ENCODE measurements at places on chromosomes 2 and 18. TPM values are rescaled to one million over a fixed set of nuclear protein-coding genes. Genes with fewer than 3 reads are reported as not detected.

Gene ARHGEF4
- total RNA-seq, result 3.2 TPM

Gene MYO7B
- not detected for total RNA-seq

DNA sequence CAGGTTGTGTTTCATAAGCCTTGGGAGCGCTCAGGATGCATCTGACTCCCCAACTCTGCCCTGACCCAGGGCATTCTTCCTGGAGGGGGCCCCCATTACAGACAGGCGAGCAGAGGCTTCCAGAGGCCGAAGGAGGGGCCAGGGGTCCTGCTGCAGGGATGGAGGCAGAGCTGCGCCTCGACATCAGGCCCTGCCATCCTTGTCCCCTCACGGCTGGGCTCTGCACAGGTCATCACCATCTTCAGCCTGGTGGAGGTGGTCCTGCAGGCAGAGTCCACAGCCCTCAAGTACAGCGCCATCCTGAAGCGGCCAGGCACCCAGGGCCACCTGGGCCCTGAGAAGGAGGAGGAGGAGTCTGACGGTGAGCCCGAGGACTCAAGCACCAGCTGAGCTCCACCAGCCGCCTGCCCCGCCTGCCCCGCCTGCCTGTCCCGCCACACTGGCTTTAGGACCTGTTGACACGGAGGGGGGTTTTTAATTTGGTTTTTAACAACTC lies 42.3 kb upstream of the ALPP start:
- no peaks in the 10 kb centered on the region for H3K27me3 ChIP-seq
- no peak overlapping the region for H3K4me3 ChIP-seq
- no peaks in the 10 kb centered on the region for H3K36me3 ChIP-seq
- no peak overlapping the region for H3K27ac ChIP-seq
- H3K4me1 ChIP-seq, result peaks cover 2% of the 10 kb centered on the region
- DNase-seq, result no peak

DNA sequence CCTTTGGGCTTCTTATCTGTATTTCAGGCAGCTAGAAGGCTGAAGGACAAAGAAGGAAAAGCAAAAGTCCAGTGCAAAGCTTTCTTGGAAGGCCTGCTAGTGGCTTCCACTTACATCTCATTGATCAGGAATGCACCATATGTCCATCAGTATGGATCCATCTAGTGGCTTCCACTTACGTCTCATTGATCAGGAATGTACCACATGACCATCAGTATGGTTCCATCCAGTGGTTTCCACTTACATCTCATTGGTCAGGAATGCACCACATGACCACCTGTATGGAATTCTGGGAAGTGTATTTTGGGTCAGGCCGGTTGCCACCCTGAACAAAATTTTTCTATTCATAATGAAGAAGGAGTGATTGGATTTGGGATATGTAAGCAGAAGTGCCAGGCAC lies 70.6 kb downstream of the LYPD6 start:
- no peaks in the 10 kb centered on the region for H3K36me3 ChIP-seq
- no peak for DNase-seq
- H3K4me1 ChIP-seq, result no peaks in the 10 kb centered on the region

Gene CAVIN2
- 6.6 TPM for total RNA-seq

GRCh38 chr2:127423478-127423843 lies 5.2 kb downstream of the PROC start:
- DNase-seq, result peak; percentile 77
- no peaks in the 10 kb centered on the region for H3K36me3 ChIP-seq
- no peak overlapping the region for H3K27ac ChIP-seq
- peak overlapping the region; percentile 71 for H3K4me3 ChIP-seq
- H3K27me3 ChIP-seq, result peaks cover 6% of the 10 kb centered on the region
- peaks cover 17% of the 10 kb centered on the region for H3K4me1 ChIP-seq

Gene AGXT
- not detected for total RNA-seq

Gene HDAC4
- total RNA-seq, result 32.2 TPM

Gene SLC38A11
- not detected for total RNA-seq

GRCh38 chr18:54883816-54884604 lies 55.7 kb downstream of the RAB27B start:
- H3K36me3 ChIP-seq, result peaks cover 4% of the 10 kb centered on the region
- H3K4me3 ChIP-seq, result no peak overlapping the region
- DNase-seq, result no peak
- peaks cover 36% of the 10 kb centered on the region for H3K27me3 ChIP-seq
- peaks cover 1% of the 10 kb centered on the region for H3K4me1 ChIP-seq
- no peak overlapping the region for H3K27ac ChIP-seq

Gene MBD5
- 51.7 TPM for total RNA-seq

- H3K27ac ChIP-seq, result no peak overlapping the region
- DNase-seq, result no peak
- peak overlapping the region; percentile 68 for H3K4me3 ChIP-seq
- peaks cover 16% of the 10 kb centered on the region for H3K27me3 ChIP-seq
- H3K36me3 ChIP-seq, result no peaks in the 10 kb centered on the region
Measured at GRCh38 chr2:224039770-224040440, 819 bp upstream of the SERPINE2 start.

DNA sequence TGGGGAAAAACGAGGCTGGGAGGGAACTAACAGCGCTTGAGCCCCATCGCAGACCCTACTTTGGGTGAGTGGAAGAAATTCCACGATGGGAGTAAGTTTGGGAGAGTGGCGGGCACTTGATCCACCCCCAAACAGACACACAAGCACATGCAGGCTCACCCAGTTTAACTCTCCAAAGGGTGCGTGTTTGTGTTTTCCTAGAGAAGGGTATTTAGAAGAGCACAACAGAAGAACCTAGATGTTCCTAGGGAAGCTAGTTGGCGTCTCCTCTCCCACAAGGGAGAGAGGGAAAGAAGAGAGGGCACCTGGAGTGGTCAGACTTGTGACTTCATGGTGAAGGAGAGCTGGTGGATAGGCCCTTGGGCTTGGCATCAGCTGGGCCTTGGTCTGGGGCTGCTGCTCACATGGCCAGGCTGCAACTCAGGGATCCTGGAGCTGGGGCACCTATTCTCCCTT lies 3.2 kb downstream of the GATA6 start:
- peaks cover 30% of the 10 kb centered on the region for H3K4me1 ChIP-seq
- H3K27me3 ChIP-seq, result peaks cover 63% of the 10 kb centered on the region
- peaks cover 6% of the 10 kb centered on the region for H3K36me3 ChIP-seq

- peaks cover 2% of the 10 kb centered on the region for H3K27me3 ChIP-seq
- no peak overlapping the region for H3K4me3 ChIP-seq
- H3K4me1 ChIP-seq, result peaks cover 32% of the 10 kb centered on the region
- no peak for DNase-seq
- peaks cover 2% of the 10 kb centered on the region for H3K36me3 ChIP-seq
Measured at GRCh38 chr2:6186332-6187151, 494.4 kb downstream of the SOX11 start.

GRCh38 chr2:204298404-204298803 lies 246.9 kb upstream of the PARD3B start:
- H3K4me3 ChIP-seq, result no peak overlapping the region
- H3K27me3 ChIP-seq, result no peaks in the 10 kb centered on the region
- H3K27ac ChIP-seq, result no peak overlapping the region
- no peak for DNase-seq

Gene ALPI
- not detected for total RNA-seq

- H3K27me3 ChIP-seq, result no peaks in the 10 kb centered on the region
- H3K27ac ChIP-seq, result peak overlapping the region; percentile 100
- peaks cover 9% of the 10 kb centered on the region for H3K36me3 ChIP-seq
- no peak for DNase-seq
Measured at GRCh38 chr2:74199275-74199701, 873 bp downstream of the MTHFD2 start.

DNA sequence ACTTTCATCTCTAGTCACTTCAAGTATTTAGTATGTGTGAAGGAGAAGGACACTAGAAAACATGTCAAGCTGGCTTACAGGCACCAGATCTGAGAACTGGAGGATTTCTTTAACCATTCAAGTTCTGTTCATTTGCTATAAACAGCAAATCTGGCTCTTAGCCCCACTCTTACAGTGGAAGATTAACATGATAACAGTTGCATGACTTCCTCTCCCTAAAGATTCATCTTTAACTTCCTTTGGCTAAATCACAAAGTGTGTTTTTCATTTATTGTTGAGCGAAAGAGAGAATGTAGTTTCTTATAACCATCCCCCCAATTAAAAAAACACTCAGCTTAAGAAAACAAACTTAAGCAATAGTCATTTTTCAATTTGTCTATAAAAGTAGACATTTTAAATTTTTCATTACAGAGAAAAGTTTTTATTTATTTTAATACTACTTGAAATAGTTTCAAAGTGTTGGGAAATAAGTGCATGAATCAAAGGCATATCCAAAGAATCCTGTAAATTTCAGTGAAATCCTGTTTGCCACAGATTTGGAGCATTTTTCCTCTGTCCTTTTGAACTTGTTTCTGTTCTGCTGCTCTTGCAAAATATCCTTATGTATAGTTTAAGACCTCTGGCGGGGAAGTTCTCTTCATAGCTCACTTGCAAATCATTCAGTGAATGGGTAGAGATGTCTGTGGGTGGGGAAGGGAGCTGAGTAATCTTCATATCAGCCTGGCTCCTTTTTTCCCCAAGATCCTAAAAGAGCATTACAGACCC lies 241.0 kb upstream of the RBBP8 start:
- H3K4me3 ChIP-seq, result no peak overlapping the region
- H3K4me1 ChIP-seq, result peaks cover 32% of the 10 kb centered on the region
- H3K27me3 ChIP-seq, result no peaks in the 10 kb centered on the region
- no peak for DNase-seq
- H3K36me3 ChIP-seq, result no peaks in the 10 kb centered on the region

- no peak overlapping the region for H3K27ac ChIP-seq
- H3K4me3 ChIP-seq, result no peak overlapping the region
- H3K4me1 ChIP-seq, result no peaks in the 10 kb centered on the region
- peaks cover 6% of the 10 kb centered on the region for H3K27me3 ChIP-seq
Measured at GRCh38 chr2:108067820-108068405, 81.6 kb downstream of the SLC5A7 start.

Gene AP1S3
- 3.5 TPM for total RNA-seq

- no peak for DNase-seq
- no peaks in the 10 kb centered on the region for H3K27me3 ChIP-seq
- peaks cover 4% of the 10 kb centered on the region for H3K36me3 ChIP-seq
- H3K4me1 ChIP-seq, result peaks cover 41% of the 10 kb centered on the region
- H3K4me3 ChIP-seq, result no peak overlapping the region
Measured at GRCh38 chr2:150391779-150392178, 95.7 kb downstream of the RND3 start.

DNA sequence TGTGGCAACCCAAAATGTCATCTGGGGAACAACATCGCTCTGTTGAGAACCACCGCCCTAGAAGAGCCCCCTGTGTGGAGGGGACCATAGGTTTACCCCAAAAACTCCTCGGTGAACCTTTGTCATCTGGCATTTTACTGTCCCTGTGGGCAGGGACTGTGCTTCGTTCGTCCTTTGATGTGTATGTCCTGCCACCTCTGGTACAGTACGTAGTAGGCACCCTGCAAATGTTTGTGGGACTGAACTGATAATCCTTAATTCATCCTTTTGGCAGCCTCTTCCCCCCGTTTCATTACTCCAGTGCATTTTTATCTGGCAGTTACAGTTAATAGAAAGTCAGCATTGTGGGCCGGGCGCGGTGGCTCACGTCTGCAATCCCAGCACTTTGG lies 728 bp downstream of the NAPG start:
- H3K27me3 ChIP-seq, result peaks cover 9% of the 10 kb centered on the region
- peak overlapping the region; percentile 96 for H3K4me3 ChIP-seq
- no peaks in the 10 kb centered on the region for H3K36me3 ChIP-seq
- peaks cover 45% of the 10 kb centered on the region for H3K4me1 ChIP-seq
- DNase-seq, result no peak
- peak overlapping the region; percentile 78 for H3K27ac ChIP-seq

GRCh38 chr2:139162456-139162855 lies 382.3 kb upstream of the NXPH2 start:
- no peaks in the 10 kb centered on the region for H3K4me1 ChIP-seq
- no peak overlapping the region for H3K4me3 ChIP-seq
- H3K36me3 ChIP-seq, result no peaks in the 10 kb centered on the region
- no peaks in the 10 kb centered on the region for H3K27me3 ChIP-seq
- no peak overlapping the region for H3K27ac ChIP-seq

Gene BCL11A
- 10.7 TPM for total RNA-seq

- H3K4me1 ChIP-seq, result no peaks in the 10 kb centered on the region
- H3K27ac ChIP-seq, result no peak overlapping the region
- DNase-seq, result peak; percentile 85
- no peaks in the 10 kb centered on the region for H3K27me3 ChIP-seq
Measured at GRCh38 chr2:70984576-70985282, 6.3 kb downstream of the ANKRD53 start.

GRCh38 chr2:183195397-183195796 lies 71.2 kb downstream of the NUP35 start:
- H3K4me3 ChIP-seq, result no peak overlapping the region
- H3K27me3 ChIP-seq, result no peaks in the 10 kb centered on the region
- peaks cover 1% of the 10 kb centered on the region for H3K4me1 ChIP-seq

Measured in osteocyte (in vitro differentiated cells).